H9 (cell line): ENCODE measurements at places on chromosomes 4 and X.
A peak's percentile ranks its signal among the peaks of the same experiment; 100 is the strongest.

GRCh38 chr4:40363945-40364344 lies 28.8 kb downstream of the CHRNA9 start:
- no peak for DNase-seq

DNA sequence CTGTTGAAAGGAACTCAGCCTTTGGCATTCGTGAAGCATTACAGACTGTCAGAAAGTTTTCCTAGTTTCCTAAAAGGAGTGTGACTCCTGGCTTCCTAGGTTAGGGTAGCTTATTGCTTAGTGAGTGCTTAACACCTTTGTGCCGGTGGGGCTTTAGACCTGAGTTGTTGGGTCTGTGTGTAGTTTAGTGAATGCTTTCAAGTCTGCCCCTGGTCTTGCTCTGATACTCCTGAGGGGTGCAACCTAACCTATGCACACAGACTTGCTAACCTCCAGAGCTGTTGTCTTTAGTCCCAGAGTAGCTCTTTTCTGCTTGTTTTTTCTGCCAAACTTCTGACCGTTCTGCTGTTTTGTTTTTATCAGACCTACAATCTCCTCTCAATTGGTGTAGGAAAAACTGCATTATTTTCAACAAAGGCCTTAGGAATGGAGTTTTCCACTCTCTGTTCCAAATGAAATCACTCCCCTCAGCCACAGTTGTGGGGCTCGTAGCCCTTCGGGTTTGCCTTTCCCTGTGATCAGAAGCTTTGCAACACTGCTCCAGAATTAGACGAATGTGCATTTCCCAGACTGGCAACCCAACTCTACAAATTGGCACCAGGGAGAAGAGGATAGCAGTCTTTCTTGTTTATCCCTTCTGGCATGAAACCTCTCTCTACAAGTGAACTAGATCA lies 1399.1 kb upstream of the PCDH7 start:
- DNase-seq = no peak

GRCh38 chr4:173337463-173337862 lies 3.3 kb upstream of the HMGB2 start:
- no peak for DNase-seq

- no peak for DNase-seq
These were observed 1233.1 kb downstream of the C4orf33 start for GRCh38 chr4:130329036-130329435.

DNA sequence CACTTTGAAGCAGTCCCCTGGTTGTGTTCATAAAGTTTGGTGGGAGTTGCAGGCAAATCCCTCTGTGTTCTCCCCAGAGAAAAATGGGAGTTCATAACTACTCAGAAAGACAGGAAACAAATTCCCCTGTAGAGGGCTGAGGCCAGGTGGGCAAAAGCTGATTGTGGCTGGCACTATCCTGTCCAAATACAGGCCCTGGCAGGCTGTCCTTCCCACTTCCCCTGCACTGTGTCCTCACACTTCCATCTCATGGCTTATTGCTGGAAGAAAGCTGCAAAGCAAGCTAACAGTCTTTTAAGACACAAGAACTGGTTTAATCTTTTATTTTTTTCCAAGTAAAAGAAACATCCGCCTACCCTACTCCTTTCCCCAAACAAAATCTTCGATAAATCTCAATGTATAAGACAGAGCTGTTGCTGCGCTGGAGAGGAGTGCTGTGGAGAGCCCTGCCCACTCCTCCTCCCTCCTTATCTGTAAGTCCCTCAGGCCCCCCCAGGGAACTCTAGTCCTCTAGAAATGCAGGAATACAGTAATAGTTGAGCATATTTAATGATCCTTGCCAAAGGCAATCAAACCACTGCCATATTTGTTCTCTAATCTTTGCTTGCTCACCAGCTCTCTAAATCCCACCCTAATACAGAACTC lies 14.0 kb downstream of the TAPT1 start:
- DNase-seq = no peak

GRCh38 chrX:3219667-3220066 lies 126.8 kb downstream of the MXRA5 start:
- no peak for DNase-seq

GRCh38 chr4:93731456-93731855 lies 97.1 kb upstream of the ATOH1 start:
- no peak for DNase-seq

GRCh38 chrX:5718651-5719050 lies 510.0 kb downstream of the NLGN4X start:
- no peak for DNase-seq

GRCh38 chr4:89835413-89835812 lies 1.5 kb downstream of the SNCA start:
- no peak for DNase-seq

DNA sequence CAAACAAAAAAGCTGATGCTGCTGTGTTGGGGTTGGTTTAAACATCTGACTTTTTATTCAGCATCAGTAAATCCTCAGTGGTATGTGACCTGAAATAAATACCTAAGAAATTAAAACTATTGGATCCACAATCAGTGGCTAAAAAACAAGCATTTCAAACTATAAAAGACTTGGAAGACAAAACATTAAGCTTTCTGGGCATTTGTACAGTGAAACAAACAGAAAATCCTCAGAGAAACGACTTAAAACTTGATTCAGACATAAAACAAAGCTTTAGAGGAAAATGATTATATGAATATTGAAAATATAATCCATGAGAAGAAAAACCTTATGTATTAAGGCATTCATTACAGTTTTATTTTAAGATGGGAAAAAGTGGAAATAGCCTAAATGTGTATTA lies 213.3 kb upstream of the INTU start:
- DNase-seq = no peak

DNA sequence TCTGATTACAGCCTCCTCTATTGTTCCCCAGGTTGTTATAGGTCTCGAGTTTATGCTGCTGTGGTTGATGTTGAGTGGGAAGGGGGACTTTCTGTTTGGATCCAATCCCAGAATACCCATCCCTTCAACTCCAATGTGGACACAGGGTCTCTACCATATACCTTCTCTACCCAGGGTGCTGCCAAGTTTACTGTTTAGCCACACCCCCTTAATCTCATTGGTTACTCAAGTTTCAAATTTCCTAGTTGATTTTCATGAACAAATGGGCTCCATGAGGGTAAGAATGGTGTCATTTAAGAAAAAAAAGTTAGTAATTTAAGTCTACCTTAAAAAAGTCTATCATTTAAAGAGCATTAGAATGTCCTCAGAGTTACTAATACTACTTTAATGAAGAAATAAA lies 3.6 kb upstream of the SPP1 start:
- DNase-seq = no peak

DNA sequence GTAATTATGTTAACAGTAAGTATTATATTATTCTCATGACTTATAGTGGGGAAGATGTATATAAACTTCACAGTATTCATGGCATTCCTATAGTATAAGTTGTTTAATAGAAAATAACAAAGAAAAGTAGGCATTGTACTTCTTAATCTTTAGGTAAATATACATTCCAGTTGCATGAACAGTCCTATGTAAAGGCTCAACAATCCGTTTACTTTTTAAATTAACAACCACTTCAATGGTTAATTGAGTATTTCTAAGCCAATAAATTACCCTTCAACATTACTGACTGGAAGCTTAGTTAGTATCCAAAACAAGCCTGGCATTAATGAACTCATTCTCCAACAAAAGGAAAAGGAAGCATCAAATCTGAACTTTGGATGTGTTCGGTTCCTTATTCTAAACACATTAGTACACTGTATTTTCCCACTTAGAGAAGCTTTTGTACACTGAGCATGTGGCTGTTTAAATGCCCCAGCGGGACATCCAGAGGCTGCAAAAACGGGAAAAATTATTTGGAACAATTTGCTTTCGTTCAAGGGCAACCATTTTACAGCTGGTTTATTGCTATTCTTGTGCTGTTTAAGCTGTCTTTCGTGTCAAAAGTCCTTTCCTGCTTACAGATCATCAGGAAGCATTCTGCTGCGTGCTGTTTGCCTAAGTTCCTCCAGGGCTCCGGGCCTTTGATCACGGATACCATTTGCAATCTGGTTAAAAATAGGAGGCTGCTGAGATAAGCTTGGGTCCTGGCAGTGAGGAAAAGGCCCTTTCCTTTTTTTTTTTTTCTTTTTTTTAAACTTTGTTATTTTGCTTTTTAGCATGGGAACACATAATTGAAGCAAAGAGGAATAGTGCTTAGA lies 460.3 kb downstream of the SPRY1 start:
- peak; percentile 54 for DNase-seq

- DNase-seq = peak; percentile 39
These were observed at the start of gene ARHGAP4 for GRCh38 chrX:153925739-153926551. Gene ARHGAP4 (minus strand): TSS chrX:153926264. CDS start chrX:153926202, 62 bp downstream.

GRCh38 chrX:125131164-125131563 lies 188.5 kb upstream of the TEX13C start:
- no peak for DNase-seq

DNA sequence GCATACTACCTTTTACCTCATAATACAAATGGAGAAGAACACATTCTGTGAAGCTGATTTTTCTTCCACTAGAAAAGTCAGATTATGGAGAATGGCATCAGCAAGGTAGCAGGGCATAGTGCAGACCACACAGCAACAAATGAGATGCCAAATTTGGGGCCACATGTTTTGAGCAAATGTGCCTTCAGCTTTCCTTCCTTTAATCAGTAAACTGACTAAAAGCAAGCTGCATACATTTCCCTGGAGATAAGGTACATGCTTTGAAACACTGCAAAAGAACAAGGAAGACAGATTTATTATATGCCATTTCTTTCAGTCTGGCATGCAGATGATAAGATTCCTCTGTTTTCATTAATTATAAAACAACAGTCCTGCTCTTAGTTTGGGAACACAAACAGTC lies 67.1 kb upstream of the GUCY1A1 start:
- no peak for DNase-seq

DNA sequence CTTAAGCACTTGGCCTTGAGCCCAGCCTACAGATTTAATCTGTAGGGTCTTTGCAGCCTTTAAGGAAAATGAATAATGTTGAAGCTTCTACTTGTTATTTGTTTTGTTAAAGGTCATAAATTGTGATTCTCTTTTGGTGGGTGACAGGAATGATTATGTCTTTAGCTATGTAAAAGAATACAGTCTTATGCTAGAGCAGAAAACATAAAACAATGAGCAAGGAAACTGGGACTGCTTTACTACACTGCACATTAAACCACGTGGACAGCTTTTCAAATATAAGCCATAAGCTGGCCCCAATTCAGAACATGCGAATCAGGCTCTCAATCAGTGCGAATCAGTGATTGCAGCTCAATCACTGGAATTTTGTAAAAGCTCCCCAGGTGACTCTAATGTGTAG lies 40.9 kb upstream of the TBC1D19 start:
- no peak for DNase-seq

GRCh38 chr4:85955620-85956292 lies 404.1 kb downstream of the MAPK10 start:
- DNase-seq = no peak

DNA sequence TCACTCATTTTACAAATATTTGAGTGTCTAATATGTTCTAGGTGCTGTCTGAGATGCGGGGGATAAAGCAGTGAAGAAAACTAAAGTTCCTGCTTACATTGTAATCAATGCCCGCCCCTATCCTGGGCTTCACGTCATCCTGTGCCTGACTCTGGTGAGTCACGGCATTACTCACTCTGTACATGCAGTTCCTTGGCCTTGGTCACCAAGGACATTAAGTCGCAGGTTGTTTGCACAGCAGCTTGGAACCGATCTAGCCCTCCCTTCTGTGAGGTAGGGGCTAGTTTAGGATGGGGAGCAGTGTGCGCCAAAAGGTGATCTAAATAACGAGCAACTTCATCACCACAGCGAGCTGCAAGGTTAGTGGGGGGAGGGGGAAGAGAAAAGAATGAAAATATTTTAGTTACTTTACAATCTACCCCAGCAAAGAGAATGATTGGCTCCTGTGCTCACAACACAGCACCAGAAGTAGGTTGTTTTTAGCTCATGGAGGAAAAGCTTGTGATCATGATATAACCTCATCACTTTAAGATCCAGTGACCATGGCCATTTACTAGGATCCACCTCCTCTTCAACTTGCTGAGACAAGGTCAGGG lies 48.0 kb upstream of the HDAC8 start:
- DNase-seq = no peak

DNA sequence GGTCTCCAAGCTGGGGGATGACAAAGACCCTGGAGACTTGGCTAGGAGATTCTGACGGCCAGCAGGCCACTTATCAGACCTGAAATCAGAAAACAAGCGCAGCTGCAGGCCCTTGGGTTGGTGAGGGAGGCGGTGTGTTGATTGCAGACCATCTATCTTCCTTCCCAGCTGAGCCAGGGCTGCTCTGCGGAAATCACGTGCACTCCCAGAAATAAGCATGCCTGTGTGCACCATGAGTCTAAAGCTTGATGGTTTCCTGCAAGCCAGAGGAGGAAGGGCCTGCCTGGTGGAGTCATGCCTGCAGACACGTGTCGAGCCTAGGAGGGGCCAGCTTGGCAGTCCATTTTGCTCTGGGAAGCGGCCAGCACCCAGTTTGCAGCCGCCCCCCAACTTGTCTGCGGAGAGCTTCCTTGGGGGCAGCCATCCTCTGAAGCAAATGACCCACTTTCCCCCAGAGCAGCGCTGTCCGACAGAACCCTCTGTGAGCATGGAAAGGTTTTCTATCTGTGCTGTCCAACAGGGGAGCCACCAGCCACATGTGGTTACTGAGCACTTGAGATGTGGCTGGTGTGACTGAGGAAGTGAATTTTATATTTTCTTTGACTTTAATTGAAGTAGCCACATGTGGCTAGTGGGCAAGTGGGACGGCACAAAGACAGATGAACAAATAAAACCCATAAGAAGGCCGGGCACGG lies 175.7 kb upstream of the BCOR start:
- DNase-seq = no peak

GRCh38 chr4:171281359-171281758 lies 531.8 kb upstream of the GALNTL6 start:
- no peak for DNase-seq

DNA sequence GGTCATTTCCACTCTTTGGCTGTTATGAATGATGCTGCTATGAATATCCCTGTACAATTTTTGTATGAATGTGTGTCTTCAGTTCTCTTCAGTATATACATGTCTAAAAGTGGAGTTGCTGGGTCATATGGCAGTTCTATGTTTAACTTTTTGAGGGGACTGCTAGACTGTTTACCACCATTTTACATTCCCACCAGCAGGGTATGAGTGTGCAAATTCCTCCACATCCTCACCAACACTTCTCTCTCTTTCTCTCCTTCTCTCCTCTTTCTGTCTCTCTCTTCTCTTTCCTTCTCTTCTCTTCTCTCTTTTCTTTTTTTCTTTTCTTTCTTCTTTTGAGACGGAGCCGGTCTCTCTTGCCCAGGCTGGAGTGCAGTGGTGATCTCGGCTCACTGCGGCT lies 7.8 kb downstream of the WWC2 start:
- no peak for DNase-seq

DNA sequence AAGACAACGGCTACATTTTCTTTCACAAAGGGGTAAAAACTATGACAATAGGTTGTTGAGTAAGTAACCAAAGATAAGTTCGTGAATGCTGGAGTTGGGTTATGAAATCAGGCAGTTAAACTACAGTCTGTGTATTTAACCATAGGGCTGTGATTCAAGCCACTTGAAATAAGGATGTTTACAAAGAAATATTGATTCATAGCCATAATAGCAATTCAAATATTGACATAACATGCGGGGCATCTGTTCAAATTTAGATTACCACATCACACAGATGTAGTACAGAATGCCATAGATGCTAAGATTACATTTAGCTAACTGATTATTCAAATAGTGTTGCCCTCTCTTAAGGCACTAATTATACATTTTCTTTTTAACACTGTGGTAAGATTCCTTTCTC lies 364.1 kb downstream of the FSTL5 start:
- no peak for DNase-seq

- DNase-seq = no peak
These were observed 139.5 kb downstream of the SLIT2 start for GRCh38 chr4:20391198-20391597.
